Stimulated activated CD4-positive, alpha-beta T cell treated with anti-CD3 and anti-CD28 coated beads, Interleukin-15, amount 100 ng/mL, for 48 hours (primary cell): ENCODE measurements at places on chromosomes 3 and 15.

DNA sequence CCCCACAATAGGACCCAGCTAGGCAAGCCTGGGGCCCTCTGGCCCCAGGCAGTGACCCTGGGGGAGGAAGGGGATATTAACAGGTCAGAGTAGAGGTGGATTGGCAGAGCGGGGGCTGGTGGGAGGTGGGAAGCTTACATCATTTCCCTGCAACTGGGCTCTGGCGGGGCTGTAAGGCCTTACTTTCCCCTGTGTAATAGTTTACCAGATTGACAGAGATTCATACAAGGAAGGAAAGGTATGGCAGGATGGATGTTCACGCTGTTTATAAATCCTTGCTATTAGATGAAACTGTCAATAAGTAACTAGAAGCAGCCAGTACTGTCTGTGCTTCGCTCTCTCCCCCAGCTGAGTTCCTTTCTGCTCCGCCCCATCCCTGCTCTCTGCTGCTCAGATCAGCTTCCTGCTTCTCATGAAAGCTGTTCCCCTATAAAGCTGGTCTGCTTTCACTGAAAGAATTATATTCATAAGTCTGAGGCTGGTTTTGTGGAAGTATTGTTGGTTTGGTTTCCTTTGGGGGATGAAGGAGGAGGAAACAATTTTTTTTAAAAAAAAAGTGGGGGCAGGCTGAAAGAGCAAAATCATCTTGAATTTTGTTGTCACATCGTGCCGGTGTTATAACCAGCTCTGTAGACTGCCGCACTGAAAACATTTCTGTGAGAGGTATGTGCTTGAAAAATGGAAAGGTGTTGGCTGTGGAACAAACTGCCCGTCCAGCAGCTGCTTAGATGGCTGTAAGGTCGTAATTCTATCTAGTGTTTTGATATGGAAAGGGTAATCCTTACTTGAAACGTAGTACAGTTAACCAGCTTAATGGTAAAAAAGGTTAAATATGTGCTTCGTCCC lies 76.4 kb downstream of the BBX start:
- peak; percentile 20 for DNase-seq

DNA sequence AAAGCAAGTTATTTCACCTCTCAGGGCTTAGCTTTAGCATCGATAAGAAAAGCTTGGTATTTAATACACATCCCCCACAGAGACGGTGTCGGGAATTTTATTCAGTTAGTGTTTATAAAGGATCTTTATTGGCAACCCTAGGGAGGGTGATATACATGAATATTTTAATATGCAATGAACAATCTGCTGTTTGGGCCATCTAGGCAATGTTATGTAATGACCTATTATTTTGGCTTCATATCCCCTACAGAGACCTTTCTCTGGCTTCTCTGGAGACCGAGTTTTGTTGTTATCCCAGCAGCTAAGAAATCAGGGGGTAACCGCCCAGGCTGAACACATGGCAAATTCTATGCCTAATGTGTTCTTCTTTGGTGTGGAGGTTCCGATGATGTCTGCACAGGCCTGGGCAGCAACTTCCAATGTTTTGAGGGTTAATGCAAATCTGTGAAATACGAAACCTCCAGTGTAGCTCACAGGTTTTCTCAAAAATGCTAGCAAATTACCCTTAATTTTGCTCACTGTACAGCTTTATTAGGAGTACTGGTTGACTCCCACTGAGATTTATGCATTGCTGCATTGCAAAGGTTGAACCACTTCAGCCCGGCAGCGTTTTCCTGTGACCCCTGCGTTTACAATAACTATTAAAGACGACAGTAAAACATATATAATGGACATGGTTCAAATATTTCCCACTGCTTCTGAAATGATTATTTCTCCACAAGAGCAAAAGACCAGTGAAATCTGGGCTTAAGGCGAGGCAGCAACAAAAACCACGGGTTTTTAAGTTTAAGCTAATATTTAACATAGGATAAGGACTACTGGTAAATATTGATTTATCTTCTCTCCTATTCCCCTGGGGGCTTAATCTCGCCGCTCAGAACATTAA lies 298.3 kb upstream of the NR2E3 start:
- DNase-seq = no peak

GRCh38 chr3:169493521-169494141 lies 169.9 kb downstream of the MECOM start:
- no peak for DNase-seq

GRCh38 chr3:48678056-48678455 lies 7.7 kb downstream of the NCKIPSD start:
- DNase-seq = no peak

GRCh38 chr15:68126396-68126795 lies 72.3 kb downstream of the PIAS1 start:
- DNase-seq = no peak

- DNase-seq = no peak
Measured at GRCh38 chr3:13690636-13691035, 141.7 kb downstream of the FBLN2 start.

DNA sequence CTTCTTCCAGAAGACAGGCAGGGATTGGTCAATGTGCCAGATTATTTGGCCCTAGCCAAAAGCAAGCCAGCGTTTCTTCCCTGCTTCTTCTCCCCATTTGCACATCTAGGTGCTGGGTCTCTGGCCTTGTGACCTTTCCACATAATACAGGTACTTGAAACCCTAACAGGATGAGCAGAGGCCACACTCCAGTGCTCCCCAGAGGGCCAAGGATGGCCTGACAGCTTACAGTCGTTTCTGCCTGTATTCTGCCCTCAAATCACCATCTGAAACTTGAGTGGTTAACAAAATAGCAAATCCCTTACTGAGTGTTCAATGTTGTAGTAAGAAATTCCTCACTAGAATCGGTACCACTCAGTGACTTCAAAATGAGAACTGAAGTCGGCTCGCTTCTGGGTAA lies 29.1 kb downstream of the MKRN2 start:
- no peak for DNase-seq

DNA sequence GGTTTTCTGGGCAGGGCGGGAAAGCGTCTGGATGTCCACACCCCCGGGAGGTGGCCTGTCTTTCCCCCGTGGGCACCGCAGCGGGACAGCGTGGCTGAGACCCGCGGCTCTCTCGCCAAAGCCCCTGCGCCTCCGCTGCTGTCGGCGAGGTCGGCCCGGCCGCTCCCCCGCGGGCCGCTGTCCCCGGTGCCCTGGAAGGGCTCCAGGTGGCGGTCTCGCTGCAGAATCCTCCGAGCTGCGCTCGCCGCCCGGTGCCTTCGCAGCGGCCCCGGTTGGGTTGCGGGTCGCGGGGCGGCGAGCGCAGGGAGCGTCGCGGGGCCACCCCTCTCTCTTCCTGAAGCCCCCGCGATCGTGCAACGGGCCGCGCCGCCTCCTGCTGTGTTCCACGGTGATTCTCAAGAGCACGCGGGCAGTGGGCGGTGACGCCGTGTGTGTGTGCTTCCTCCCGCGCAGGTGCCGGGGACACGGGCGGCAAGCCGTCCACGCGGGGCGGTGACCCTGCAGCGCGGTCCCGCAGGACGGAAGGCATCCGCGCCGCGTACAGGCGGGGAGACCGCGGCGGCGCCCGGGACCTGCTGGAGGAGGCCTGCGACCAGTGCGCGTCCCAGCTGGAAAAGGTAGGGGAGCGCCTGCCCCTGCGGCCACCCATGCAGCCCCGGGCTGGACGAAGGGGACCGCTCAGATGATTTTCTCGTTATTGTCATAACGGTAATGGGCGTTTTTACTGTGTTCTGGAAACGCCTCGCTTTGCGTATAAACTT lies 54.4 kb downstream of the LRRK1 start:
- no peak for DNase-seq

DNA sequence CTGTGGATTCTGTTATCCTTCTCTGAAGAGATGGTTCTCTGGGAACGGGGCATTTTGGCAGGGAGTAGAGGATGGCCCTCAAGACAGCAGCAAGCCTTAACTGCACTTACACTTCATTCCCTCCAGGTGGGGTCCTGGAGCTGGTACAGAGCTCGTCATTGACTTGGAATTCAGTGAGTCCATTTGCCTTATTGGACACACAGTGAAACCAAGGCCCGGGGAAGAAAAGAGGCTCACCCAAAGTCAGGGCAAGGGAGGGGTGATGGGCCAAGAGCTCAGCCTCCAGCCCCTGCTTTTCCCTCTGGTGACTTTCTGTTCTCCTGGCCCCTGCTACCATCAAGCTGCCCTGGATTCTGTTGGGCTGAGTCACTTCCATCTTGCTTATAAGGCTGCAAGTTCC lies 125.6 kb downstream of the ETFA start:
- no peak for DNase-seq

DNA sequence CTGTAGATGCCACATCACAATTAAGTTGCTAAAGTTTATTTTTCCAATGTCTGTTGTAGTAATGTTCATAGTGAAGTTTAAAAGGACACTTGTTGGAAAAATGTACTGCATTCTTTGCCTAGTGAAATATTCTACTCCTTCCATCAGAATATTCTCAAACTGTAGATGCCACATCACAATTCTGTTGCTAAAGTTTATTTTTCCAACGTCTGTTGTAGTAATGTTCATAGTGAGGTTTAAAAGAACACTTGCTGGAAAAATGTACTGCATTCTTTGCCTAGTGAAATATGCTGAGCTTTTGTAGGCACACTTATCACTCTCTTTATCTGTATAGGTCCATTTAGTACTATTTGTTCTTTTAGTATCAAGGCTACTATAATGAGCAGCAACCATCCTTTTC lies 836.1 kb downstream of the NAALADL2 start:
- DNase-seq = no peak

GRCh38 chr3:76400141-76400540 lies 614.8 kb upstream of the ZNF717 start:
- DNase-seq = no peak

- no peak for DNase-seq
Measured at GRCh38 chr3:98755601-98756000, 7.5 kb upstream of the ST3GAL6 start.

GRCh38 chr3:71786551-71786950 lies 1.6 kb upstream of the PROK2 start:
- DNase-seq = no peak

GRCh38 chr3:52053307-52054304 lies 2.8 kb downstream of the DUSP7 start:
- DNase-seq = peak; percentile 25

- DNase-seq = no peak
Measured at GRCh38 chr15:100835636-100836035, 44.0 kb upstream of the ALDH1A3 start.

- DNase-seq = no peak
Measured at GRCh38 chr15:86839502-86839901, 759.8 kb downstream of the AGBL1 start.

DNA sequence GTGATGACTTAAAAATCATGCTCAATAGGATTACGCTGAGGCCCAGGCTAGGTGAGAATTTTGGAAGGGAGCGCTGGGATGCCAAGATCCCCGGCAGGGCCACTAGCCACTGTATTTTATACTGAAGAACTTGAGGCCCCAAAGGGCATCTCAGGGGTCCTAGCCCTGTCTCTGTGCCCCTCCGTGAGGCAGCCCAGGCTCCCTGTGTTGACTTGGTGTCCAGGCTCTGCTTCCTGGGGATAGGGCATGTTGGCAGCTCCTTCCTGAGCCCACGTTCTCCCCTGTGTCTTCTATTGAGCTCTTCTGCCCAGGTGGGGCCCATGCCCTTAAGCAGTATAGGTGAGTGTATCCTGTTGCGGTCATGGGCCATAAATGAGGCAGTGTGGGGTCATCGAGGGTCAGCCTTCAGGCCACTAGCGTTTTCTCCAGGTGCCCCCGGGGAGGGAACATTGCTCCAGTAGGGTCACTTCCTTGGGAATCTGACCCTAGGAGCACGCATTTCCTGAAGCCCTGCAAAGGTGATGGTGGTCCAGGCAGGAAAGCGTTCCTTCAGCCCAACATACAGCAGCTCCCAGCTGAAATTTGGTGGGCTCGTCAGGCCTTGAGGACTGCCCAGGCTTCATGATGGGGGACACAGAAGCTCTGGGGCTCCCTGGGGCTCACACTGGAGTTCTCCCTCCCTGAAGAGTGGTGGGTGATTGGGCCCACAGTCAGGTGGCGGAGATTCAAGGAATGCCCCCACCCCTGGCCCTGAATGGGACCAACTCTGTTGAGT lies 189.4 kb downstream of the UBE3A start:
- DNase-seq = no peak

DNA sequence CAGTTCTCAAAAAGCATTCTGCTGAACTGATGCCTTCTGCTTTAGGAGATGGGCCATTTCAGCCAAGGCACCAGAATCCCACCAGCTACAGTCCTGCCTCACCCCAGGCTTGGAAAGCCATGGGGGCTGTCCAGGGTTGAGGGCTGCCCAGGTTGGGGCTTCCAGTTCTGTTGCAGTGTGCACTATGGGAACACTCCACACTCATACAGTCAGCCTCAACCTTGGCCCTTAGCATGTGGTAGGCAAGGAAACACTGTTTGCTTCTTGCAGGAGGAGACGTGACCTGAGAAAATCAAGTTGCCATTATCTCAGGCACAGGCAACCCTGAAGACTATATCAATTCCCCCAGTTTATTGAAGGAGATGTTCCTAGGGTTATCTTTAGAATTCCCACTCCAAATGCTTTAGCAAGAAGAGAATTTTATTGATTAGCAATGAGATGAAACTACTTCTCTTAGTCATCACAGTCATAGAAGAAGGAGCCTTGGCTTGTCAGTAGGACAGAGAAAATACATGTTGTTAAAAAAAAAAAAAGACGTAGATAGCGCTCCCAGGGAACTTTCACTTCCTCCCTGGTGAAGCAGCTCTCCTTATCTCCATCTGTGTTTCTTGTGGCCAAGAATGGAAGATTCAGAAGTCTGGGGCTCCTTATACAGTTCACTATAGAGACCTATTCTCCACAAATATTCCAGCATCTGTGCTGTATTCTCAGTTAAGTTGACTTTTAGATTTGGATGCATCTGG lies 38.3 kb upstream of the IL12A start:
- DNase-seq = no peak

DNA sequence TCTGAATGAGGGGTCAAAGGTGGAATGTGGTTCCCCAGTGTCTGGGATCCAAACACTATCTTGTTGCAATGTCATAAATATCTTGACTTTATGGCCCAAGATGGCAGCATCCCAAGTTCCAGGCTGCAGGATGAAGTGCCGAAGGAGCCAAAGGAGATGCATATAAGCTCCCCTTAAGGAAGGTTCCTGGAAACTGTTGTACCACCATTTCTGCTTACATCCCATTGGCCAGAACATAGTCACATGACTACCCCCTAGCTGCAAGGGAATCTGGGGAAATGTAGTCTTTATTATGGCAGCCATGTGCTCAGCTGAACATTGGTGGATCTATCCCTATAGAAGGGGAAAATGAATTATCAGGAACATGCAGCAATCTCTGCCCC lies 54.3 kb downstream of the BDH1 start:
- DNase-seq = no peak

DNA sequence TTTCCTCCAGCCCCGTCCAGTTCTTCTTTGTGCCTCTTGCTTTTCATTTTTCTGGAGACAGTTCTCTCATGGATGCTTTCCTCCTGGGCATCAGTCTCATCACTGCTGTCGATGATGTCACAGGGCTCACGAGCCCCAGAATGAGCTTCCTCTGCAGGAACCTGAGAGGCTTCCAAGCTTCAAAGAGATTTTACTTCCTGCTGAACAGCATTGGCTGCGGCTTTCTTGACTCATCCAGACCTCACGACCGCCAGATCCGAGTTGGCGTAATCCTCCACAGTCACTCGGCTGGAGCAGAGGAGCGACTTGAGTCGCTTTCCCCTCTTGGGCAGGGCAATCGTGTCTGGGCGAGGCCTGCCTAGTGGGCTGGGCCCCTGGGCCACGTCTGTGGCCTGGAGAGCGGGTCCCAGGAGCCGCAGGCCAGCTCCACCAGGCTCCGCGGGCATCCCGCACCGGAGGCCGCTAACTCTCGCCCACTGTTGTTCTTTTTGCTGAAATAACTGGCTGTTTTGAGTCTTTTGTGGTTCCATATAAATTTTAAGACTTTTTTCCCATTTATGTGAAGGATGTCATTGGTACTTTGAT lies 20.8 kb upstream of the FAN1 start:
- peak; percentile 14 for DNase-seq

GRCh38 chr3:106299300-106300098 lies 430.7 kb upstream of the CBLB start:
- no peak for DNase-seq

GRCh38 chr3:4981294-4981664 lies 2.0 kb downstream of the BHLHE40 start:
- no peak for DNase-seq
